Stimulated activated CD4-positive, alpha-beta T cell treated with anti-CD3 and anti-CD28 coated beads, Interleukin-1b, Interleukin-23, amount 100 ng/mL, for 1 hour (primary cell): ENCODE measurements at places on chromosomes 4 and X.

GRCh38 chrX:68902706-68903504 is 74.1 kb downstream of the EFNB1 start:
- DNase-seq, result no peak

- no peak for DNase-seq
Observed at GRCh38 chr4:185573651-185574199, 38.4 kb upstream of the PDLIM3 start.

- no peak for DNase-seq
Observed at GRCh38 chr4:37780444-37781130, 45.9 kb upstream of the PGM2 start.

- no peak for DNase-seq
Observed at GRCh38 chr4:118739022-118739713, 54.0 kb downstream of the METTL14 start.

GRCh38 chr4:20137176-20137575 is 114.5 kb upstream of the SLIT2 start:
- no peak for DNase-seq

DNA sequence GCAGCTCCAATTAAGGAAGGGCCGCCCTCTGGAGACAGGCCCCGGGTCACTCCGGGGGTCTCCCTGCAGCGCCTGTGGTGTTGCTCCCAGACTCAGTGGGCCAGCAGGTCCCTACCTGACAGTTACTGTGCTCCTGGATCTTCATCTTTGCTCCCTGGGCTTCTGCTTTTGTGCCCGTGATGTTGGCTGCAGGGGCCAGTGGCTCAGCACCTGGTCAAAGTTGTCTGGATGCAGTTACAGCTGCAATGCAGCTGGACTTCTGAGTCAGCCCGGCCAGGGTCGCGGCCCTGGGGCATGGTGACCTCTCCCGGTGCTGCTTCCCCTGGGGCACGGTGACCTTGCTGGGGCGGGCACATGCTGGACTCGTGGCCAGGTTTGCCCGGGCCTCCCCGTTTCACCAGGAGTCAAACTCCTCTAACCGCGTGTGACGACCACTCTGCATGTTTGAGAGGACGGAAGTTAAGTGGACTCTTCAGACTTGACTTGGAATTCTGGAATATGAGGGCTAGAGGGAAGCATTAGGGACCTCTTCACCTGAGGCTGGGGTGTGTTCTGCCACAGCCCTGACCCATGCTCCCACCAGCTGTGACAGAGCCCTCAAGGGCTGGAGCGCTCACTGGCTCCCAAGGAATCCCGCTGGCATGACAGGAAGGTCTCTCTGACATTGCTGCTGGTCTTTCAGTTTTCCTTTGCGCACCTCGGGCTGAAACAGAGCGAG is 3.7 kb downstream of the CTAG2 start:
- DNase-seq, result no peak

- no peak for DNase-seq
Observed at GRCh38 chr4:82667761-82668480, 106.1 kb upstream of the TMEM150C start.

GRCh38 chr4:2462218-2462991 is 6.5 kb upstream of the RNF4 start:
- DNase-seq, result peak; percentile 35

- DNase-seq, result no peak
Observed at GRCh38 chr4:156137679-156138473, 184.2 kb upstream of the CTSO start.

GRCh38 chr4:145843639-145844038 is 95.0 kb downstream of the ZNF827 start:
- no peak for DNase-seq

- DNase-seq, result no peak
Observed at GRCh38 chrX:46994096-46994495, 81.9 kb downstream of the JADE3 start.

GRCh38 chrX:3425031-3425430 is 78.6 kb upstream of the MXRA5 start:
- DNase-seq, result no peak

- DNase-seq, result no peak
Observed at GRCh38 chr4:44493924-44494323, 45.3 kb upstream of the KCTD8 start.

GRCh38 chrX:16756724-16757123 is 29.5 kb upstream of the TXLNG start:
- no peak for DNase-seq

DNA sequence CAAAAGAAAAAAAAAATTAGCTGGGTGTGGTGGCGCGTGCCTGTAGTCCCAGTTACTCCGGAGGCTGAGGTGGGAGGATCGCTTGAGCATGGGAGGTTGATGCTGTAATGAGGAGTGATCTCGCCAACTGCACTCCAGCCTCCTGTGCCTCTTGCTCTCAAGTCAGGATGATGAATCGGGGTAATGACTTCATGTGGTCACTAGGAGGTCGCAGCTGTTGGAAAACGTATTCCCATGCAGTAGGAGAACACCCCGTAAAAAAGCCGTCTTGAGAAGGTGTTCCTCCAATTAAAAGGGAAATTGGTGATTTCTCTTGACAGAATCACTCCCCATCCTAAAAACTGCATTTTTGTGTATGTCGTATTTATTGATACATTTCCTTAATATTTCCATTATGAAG is 2.2 kb downstream of the CCNB3 start:
- no peak for DNase-seq

DNA sequence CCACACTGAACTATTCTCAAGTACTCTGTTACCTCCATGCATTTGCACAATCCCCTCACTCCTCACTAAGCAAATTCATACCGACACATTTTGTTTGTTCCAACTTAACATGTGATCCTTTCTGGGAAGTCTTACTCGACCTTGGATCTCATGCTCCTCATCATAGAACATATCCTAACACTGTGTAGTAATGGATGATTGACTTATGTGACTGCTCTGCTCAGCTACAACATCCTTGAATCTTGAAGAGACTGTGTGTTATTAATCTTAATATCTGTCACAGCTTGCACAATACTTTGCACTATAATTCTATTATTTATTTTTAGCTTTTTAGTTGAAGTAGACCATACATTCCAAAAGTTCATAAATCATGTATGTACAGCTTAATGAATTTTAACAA is 23.9 kb upstream of the TRPC3 start:
- no peak for DNase-seq

DNA sequence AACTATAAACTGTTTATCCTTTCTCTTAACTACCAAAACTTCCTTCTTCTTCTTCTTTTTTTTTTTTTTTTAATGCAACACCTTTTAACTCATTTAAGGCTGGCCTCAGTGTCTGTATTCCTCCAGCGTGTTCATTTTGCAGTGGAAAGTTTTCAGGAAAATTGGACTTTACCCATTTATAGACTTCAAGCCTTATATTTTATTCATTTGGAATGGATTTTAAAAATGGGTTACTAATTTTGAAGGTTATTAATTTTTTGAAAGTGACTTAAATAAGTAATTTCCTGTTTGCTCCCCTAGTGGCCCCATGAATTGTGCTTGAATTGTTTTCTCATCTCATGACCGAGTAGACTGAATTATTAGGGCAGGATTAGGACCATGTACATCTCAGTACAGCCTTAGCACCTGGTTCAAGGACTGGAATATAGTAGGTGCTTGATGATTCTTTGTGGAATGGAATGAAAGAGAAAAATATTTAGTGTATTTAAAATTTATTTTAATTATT is 282.7 kb downstream of the ANKRD50 start:
- no peak for DNase-seq

DNA sequence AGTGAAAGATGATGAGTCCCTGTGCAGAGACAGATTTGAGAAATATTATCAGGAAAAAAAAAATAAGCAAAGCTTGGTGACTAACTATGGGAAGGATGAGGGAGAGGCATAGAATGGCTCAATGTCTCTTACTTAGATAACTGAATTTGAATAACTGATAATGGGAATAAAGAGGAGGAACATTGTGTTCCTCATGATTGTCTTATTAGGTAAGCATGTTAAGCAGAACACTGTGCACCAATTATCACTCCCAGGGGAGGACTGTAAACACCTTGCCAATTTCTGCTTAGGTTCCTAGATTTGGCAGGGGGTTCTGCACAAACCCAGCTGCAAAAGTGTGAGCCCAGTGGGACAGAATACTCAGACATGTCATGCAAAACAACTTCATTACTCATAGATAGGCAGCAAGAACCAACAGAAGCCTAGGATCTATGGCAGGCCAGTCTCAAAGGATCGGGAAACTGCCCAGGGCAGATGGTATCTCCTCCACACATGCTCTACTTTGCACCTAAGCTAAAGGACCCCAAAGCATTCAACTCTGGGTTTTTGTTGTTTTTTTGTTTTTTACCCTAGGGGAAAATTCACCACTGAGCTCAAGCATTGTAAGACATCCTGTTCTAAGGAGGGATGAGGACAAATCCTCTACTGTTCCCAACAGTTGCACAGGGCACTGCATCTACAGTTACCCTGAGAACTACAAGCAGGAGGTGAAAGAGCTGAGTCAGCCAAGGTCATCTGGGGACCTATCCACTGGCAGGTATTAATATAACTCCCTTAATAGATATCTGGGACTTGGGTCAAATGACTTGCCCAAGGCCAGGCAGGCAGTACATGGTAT is 907.0 kb downstream of the RAPGEF2 start:
- DNase-seq, result no peak

GRCh38 chr4:156865451-156865850 is 106.1 kb downstream of the PDGFC start:
- DNase-seq, result no peak

DNA sequence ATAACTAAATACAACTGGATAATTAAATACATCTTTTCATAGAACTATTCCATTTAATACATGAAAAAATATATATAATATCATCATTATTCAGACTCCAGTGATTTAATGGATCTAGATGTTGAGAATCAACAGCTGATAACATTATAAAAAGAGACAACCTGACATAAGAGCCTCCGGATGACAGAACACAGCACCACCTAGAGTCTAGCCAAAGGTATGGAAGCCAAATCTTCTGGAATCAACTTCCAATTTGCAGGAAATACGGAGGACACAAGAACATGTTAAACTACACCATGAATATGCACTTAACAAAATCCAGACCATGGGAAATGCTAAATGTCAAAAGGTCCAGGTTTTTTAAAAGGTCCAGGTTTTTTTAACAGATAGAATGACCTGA is 55.0 kb downstream of the LRBA start:
- no peak for DNase-seq

DNA sequence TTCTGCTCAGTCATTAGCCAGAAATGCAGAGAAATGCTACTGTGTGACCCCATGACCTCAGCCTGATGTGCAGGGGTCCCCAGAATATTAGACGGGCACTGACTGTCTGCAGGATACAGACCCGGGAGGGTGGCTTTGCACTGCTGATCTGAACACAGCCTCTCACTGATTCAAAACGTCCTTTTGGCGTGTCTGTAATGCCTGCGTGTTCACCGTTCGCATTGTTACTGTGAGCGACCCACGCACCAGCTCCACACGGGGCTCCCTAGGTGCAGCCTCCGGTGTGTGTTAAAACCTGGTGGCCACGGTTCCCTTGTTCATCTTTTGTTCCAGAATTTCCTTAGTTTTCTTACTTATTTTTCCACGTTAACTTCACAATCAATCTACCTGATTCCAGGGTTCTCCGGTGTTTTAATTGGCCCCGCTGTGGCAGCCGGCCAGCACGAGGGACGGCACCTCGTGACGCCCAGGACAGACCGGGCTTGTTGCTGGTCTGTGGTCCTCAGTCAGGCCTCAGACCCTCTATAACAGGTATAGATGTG is 32.0 kb upstream of the SPON2 start:
- no peak for DNase-seq

- DNase-seq, result no peak
Observed at GRCh38 chrX:111823128-111823527, 52.9 kb upstream of the TRPC5OS start.

DNA sequence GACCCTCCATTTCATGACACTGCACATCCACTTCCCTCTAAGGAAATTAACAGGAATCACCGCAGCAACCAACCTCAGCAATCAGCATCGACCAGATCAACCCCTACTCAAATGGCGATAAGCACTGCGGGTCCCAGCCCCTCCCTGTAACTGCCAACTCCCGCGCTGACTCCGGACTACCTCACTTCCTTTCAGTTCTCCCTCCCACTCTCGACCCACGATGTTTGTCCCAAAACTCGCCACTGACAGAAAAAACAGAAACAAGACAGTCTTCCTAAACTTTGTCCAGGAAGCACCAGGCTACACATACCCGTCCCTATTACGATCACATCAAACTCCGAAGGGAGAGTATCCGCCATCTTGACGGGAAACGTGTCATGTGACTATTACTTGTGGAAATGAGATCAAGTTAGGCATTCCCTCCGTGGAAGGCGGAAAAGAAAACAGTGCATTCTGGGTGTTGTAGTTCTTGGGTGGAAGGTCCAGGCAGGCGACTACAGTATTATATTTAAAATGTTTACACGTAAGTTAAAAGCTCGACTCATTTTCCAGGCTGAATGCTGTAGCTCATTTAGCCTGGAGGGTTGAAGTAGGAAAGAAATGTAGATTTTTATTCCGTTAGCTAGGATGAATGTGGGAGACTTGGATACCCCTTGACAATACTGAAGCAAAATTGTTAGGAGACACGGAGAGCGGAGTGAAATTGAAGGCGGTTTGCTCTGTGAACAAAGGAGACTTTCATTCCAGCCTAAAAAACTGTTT is at the start of gene CHM:
Gene CHM, minus strand, starts transcription at position 385 of the 762 bp plus-strand sequence. Its CDS starts 26 bp downstream, at position 359.
- peak; percentile 14 for DNase-seq

DNA sequence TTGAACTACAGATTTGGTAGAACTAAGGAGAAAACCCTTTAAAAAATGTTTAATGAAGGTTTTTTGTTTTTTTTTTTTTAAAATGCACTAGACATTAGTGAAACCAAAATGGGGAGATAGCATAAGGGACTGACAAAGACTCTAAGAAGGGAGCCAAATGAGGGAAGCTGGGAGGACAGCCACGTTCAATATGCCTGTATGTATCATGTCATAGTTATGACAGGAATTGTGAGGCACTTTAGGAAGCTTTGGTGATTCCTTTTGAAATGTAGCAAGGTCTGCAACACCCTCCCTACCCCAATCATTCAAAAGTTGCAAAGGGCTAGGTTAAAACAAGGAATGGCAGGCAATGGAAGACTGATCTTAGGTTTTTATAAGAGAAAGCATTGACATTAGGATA is 526.0 kb downstream of the TLL1 start:
- no peak for DNase-seq

GRCh38 chrX:118853596-118853995 is 30.0 kb downstream of the ZCCHC12 start:
- DNase-seq, result no peak

DNA sequence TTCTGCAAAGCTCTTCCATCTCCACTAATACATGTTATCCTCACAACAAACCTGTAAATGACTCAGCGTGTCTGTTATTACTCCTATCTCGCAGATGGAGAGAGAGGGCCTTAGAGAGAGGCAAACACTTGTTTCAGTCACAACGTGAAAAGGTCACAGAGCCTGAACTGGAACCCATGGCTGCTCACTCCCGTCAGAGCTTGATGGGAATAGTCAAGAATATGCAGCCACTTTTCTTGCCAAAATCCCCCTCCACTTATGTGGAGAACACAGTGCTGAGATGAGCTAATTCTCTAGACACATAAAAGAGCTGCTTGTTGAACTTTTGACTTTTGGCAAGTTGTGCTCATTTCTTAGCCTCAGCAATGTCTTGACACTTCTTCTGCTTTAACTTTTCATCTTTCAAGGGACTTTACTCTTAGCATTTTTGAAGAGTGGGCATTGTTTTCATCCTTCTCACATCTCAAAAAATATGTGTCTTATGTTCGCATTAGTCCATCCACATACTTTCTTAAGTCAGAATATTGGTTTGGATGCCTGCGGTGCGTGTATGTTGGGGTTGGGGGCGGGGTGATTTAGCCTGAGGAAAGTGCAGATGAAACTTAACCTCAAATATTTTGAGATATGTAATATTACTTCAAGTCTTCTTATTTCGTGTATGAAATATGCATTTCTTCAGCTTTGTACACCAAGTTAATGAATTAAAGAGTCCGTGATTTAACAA is 69.2 kb downstream of the SYNPO2 start:
- no peak for DNase-seq

- DNase-seq, result no peak
Observed at GRCh38 chr4:84966382-84967242, at the start of gene WDFY3. WDFY3 (minus strand) TSS chr4:84966690; CDS start chr4:84860591, 106,099 bp downstream.
